Renal pelvis (tissue), 12 donors: ENCODE measurements at places on chromosomes 7 and 10. TPM values are rescaled to one million over a fixed set of nuclear protein-coding genes. Genes with fewer than 3 reads are reported as not detected.

GRCh38 chr7:22350466-22351328, 6.3 kb downstream of the RAPGEF5 start:
- no peak for DNase-seq

DNA sequence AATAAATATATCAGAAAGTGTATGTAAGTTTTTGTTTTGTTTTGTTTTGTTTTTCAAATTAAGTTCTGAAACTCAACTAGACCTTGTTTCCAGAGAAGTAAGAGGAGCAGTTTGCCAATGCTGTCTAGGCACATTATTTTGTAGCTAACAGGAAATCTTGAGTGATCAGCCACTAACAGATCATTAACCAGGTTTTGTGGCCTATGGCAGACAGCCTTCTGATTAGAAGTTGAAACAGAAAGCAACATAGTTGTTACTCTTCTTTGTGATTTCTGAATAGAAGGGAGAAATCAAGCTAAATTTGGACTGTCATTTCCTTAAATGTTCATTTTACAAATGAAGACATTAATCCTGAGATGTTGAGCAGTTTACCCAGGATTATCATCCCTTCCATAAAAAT, 142.6 kb downstream of the PLXDC2 start:
- DNase-seq, result peak; percentile 4

DNA sequence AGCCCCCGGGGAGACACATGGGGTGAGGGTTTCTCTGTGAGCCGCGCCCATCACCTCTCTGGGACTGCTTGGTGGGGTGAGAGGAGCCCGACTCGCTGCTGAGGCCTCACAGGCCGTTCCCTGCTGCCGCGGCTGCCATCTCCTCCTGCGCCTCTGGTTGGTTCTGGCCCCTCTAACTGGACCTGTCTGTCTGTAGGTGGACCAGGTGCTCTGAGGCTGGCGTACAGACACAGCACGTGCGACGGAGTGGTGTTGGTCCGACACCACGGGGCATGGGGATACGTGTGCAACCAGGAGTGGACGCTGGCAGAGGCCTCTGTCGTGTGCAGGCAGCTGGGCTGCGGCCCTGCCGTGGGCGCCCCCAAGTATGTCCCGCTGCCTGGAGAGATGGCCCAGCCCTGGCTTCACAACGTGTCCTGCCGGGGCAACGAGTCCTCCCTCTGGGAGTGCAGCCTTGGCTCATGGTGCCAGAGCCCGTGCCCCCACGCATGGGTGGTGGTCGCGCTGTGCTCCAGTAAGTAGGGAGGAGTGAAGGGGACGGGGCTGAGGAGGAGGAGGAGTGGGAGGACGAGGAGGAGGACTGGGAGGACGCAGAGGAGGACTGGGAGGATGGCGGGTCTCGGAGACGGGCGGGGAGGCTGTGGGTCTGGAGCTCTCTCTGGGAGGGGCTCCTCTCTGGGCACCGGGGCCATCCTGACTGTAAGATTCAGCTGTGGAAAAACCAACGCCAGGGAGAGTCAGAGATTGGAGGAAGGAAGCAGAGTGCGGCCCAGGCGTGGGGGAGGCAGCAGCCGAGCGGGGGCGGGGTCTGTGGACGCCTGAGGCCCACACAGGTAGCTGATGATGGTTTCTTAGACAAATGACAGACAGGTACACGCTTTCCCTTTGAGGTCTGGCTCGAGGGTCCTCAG, 2.6 kb downstream of the SCART1 start:
- no peak for DNase-seq

GRCh38 chr7:43309706-43310022, 197.2 kb downstream of the HECW1 start:
- DNase-seq, result no peak

Gene SPAG6
- 2.2 TPM for polyA plus RNA-seq

DNA sequence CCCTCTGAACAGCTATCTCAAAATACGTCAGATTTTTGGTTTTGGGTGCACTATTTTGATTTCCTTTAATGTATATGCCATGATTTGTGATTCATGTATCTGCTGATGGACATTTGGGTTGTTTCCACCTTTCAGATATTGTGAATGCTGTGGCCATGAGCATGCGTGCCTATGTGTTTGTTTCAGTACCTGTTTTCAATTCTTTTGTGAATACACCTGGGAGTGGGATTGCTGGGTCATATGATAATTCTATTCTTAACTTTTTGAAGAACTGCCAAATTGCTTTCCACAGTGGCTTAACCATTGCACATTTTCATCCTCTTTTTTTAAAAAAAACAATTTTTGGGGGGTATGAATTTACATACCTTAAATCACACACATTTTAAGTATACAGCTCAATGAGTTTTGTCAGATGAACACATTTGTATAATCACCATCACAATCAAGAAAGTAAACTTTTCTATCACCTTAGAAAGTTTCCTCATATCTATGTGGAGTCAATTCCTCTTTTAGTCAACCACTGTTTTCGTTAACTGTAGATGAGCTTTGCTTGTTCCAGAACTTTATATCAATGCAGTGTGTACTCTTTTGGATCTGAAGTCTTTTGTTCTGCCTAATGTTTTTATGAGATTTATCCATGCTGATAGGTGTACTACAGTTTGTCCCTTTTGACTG, 36.9 kb downstream of the CYP26A1 start:
- DNase-seq, result no peak

- DNase-seq, result no peak
Observed at GRCh38 chr10:95247200-95247880, 43.5 kb downstream of the PDLIM1 start.

- no peak for DNase-seq
Observed at GRCh38 chr7:18698258-18698734, 202.7 kb downstream of the HDAC9 start.

Gene HOXA5
- polyA plus RNA-seq, result 63.4 TPM

DNA sequence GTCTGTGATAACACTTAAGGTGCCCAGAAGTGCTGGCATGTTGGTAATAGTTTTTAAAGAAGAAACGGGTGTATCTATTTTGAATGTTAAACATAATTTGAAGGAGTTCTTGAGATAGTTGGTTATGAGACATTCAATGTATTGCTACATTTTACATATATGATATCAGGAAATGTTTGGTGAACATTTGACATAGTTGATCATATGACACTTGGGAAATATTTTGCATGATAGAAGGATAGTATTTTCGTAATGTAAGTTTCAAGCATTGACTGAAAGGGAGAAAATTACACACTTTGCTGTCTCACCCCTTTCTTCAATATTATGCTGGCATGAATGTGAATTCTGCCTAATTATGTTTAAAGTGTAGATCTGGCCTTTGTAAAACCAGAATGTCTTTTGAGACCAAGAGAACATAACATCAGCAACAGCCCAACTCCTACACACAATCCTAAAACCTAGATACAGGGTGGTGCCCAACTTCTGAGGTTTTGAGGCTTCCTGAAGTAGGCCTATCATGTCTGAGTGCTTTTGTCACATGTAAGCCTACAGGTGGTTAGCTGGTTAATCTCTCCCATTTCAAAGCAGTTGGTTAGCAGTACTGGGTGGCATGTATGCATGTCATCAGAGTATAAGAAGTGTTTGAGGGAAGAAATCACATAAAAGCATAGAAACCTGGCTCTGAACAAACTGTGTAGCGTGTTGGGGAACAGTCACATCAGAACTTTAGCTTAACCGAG, 2.1 kb downstream of the ADD3 start:
- DNase-seq, result no peak

GRCh38 chr7:23472956-23473843, 2.9 kb upstream of the IGF2BP3 start:
- no peak for DNase-seq

Gene HMX2
- 1.6 TPM for polyA plus RNA-seq

GRCh38 chr7:139825666-139826290, 3.3 kb upstream of the TBXAS1 start:
- DNase-seq, result no peak

Gene GBX1
- 0.28 TPM for polyA plus RNA-seq

Gene HELLS
- polyA plus RNA-seq, result 24.9 TPM

GRCh38 chr7:45923290-45923689, 2.2 kb upstream of the IGFBP3 start:
- DNase-seq, result peak; percentile 69

- no peak for DNase-seq
Observed at GRCh38 chr7:26397332-26397731, 105.7 kb downstream of the SNX10 start.

DNA sequence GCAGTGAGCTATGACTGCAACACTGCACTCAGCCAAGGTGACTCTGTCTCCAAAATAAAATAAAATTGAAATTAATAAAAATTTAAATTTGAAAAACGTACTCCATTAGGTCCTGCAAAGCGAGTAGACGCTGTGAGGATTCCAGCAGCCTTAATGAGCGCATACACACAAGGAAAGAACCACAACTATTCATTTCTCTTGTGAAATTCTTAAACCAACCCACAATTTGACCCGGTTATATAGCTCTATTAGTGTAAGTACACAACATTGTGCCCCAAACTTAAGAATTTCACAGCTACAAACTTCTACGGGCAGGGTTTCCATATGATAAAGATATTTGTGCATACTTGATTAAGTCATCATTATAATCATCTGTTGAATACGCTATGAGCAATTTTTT, 84.4 kb downstream of the PARD3 start:
- no peak for DNase-seq

DNA sequence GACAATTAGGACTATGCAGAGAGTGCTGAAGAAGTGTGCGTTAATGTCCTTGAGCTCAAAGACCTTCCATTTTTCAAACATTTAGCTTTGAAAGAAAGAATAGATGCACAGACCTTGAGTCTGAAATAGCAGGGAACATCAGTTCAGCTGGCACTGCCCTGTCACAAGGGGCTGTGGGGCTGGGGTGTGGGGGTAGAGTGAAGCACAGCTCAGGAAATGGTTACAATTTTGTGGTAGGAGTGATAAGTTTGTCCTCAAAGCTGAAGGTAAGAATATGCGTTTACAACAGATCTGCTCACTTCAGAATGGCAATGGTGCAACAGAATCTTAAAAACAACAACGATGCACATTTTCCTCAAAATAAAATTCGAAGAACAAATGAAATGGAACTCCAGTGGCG, 33.6 kb downstream of the SMKR1 start:
- no peak for DNase-seq

Gene BTRC
- 22.0 TPM for polyA plus RNA-seq

DNA sequence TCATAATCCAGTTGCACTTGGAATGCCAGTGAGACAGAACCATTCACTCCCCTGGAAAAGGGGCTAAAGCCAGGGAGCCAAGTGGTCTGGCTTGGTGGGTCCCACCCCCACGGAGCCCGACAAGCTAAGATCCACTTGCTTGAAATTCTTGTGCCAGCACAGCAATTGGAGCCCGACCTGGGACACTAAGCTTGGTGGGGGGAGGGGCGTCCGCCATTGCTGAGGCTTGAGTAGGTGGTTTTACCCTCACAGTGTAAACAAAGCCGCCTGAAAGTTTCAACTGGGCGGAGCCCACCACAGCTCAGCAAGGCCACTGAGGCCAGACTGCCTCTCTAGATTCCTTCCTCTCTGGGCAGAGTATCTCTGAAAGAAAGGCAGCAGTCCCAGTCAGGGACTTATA, 200.7 kb upstream of the NPSR1 start:
- no peak for DNase-seq

Gene CUX1
- polyA plus RNA-seq, result 93.4 TPM

DNA sequence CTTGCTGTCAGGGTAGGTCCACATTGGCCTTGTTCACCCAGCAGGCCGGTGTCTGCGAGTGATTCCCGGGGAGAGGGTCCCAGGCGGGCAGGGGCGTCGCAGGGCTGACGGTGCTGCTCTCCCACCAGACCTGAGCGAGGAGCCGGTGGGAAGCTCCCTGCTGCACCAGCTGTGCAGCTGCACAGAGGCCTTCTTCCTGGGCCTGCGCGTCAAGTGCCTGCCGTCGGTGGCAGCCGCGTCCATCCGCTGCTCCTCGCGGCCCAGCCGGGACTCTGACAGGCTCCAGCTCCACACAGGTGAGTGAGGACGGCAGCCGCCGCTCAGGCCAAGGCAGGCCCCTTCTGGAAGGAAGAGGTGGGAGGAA, 14.6 kb downstream of the AMZ1 start:
- no peak for DNase-seq

DNA sequence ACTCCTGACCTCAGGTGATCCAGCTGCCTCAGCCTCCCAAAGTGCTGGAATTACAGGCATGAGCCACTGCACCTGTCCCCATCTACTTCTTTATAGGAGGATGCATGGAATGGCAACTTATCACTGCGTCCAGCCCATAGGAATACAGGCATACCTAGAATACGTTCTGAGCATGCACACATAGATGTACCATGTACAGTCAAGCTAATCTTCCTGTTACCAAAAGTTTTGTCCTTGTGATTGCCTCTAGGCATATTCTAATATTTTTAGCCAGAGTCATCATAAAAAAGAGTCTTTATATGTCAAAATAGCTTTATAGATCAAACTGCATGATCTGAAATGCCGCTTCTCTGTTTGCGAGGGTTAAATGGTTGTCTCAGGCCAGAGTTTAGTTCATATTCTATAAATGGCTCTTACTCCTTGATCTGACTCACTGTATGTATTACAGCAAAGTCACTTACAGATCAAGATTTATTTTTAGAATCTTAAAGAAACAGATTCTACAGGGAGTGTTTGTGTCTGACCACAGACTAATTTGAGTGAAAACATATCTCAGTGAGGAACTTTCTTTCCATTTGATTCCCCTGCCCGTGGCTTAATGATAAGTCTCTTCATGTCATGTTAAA, 210.9 kb downstream of the CREB5 start:
- DNase-seq, result no peak
